Aorta (tissue), 5 donors: ENCODE measurements at places on chromosomes 5 and 9. TPM values are rescaled to one million over a fixed set of nuclear protein-coding genes. Genes with fewer than 3 reads are reported as not detected.

- H3K36me3 ChIP-seq, result no peaks in the 10 kb centered on the region
- DNase-seq, result no peak
- no peaks in the 10 kb centered on the region for H3K4me1 ChIP-seq
- H3K4me3 ChIP-seq, result no peak overlapping the region
Observed at GRCh38 chr5:147788023-147788422, 5.5 kb upstream of the JAKMIP2 start.

DNA sequence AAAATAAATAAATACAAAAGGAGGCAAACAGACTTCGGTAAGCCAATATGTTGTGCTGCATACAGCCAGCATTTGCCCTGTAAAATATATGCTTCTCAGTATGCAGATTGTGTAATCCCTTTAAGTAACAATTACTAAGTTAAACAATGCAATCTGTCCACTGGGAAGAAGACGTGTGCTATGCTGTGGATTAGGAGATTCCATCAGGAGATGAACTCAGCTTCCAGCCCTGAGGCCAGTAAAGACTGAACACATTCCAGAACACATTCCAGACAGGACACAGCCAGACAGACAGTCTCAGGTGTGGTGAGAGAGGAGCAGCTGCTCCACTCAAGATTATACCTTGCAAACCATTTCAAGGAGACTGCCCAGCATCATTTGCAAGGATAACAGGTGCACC is 97.8 kb downstream of the MPDZ start:
- no peak for DNase-seq
- H3K27me3 ChIP-seq, result no peaks in the 10 kb centered on the region
- H3K27ac ChIP-seq, result no peak overlapping the region
- H3K4me1 ChIP-seq, result no peaks in the 10 kb centered on the region
- H3K4me3 ChIP-seq, result no peak overlapping the region
- no peaks in the 10 kb centered on the region for H3K36me3 ChIP-seq

DNA sequence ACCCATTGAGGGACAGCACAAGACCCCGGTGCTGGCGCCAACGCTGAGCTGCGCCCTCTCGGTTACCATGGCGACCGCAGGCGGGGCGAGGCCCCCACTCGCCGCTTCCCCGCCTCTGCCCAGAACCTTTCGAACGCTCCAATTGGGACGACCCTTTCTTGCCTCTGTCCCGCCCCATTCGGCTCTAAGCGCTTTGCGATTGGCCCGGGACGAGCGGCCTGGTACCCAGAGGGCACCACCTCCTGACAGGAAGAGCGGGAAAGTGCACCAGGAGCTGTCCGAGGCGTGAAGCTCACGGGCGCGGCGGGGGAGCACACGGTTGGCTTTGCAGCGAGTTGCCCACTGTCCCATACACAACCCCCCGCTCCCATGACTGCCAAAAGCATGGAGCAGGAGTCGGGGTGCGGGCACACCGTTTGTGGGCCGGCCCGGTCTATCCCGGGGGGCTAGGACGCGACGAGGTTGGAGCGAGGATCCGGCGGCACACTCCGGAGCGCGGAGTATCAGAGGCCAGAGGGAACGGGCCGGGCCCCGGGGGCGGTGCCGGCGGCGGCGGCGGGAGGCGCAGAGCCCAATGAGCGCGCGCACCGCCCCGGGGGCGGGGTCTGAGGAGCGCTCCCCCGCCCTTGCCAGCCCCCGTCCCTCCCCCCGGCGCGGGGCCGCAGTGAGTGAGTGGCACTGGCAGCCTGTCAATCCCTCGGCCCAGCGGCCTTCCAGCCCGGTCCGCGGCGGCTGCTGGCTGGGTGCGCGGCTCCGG is 978 bp upstream of the PBX3 start:
- H3K36me3 ChIP-seq, result no peaks in the 10 kb centered on the region
- peak overlapping the region; percentile 76 for H3K27ac ChIP-seq
- H3K4me1 ChIP-seq, result no peaks in the 10 kb centered on the region
- peak; percentile 98 for DNase-seq
- H3K4me3 ChIP-seq, result peak overlapping the region; percentile 99
- no peaks in the 10 kb centered on the region for H3K27me3 ChIP-seq

DNA sequence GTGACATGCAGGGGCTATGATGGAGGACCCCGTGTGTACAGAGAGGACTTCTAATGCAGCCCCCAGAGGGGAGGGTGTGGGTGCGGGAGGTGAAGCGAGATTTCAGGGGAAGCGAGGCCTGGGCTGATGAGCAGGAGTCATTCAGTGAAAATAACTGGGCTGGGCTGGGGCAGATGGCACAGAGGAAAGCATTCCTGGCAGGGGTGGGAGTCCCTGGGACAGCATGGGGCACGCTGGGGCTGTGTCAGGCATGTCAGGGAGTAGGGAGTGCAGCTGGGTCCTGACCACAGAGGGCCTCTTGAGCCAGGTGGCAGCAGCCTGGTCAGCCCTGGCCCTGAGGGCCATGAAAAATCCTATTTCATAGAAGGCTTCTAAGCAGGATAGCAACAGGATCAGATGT is 36.6 kb downstream of the COL15A1 start:
- H3K36me3 ChIP-seq, result no peaks in the 10 kb centered on the region
- no peak for DNase-seq
- H3K27me3 ChIP-seq, result no peaks in the 10 kb centered on the region
- H3K4me1 ChIP-seq, result no peaks in the 10 kb centered on the region
- H3K4me3 ChIP-seq, result no peak overlapping the region
- no peak overlapping the region for H3K27ac ChIP-seq

GRCh38 chr9:78118742-78119473 is 87.3 kb upstream of the GNAQ start:
- no peak overlapping the region for H3K27ac ChIP-seq
- DNase-seq, result no peak
- H3K4me1 ChIP-seq, result no peaks in the 10 kb centered on the region
- no peaks in the 10 kb centered on the region for H3K27me3 ChIP-seq
- H3K4me3 ChIP-seq, result no peak overlapping the region
- no peaks in the 10 kb centered on the region for H3K36me3 ChIP-seq

NAIP gene
- total RNA-seq, result 33.7 TPM

- DNase-seq, result peak; percentile 26
- no peaks in the 10 kb centered on the region for H3K36me3 ChIP-seq
- H3K27me3 ChIP-seq, result no peaks in the 10 kb centered on the region
- H3K4me3 ChIP-seq, result no peak overlapping the region
Observed at GRCh38 chr5:1341863-1342262, 3.0 kb downstream of the CLPTM1L start.

ABO gene
- total RNA-seq, result 3.3 TPM

OMD gene
- 36.4 TPM for total RNA-seq

GRCh38 chr9:94931036-94931633 is 204.6 kb downstream of the AOPEP start:
- H3K4me1 ChIP-seq, result no peaks in the 10 kb centered on the region
- H3K27me3 ChIP-seq, result no peaks in the 10 kb centered on the region
- H3K4me3 ChIP-seq, result no peak overlapping the region
- no peak for DNase-seq
- no peaks in the 10 kb centered on the region for H3K36me3 ChIP-seq
- H3K27ac ChIP-seq, result peak overlapping the region; percentile 6

DNA sequence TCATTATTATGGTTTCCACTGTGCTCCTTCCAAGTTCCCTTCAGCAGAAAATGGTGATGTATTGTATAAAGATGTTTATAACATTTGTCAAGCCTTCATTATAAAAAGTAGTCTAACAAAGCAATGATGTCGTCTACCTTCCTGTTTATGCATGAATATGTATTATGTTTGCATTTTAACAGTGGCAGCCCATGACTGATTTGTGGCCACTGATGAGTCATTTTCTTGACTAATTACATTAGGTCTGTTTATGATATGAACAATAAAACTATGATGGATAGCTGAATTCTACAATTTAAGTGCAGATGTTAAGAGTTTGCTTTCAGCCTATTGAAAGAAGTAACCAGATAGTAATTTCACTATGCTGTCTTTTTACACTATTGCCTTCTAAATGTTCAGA is 75.4 kb upstream of the ADAMTS19 start:
- H3K27ac ChIP-seq, result no peak overlapping the region
- no peak overlapping the region for H3K4me3 ChIP-seq
- H3K4me1 ChIP-seq, result no peaks in the 10 kb centered on the region
- H3K27me3 ChIP-seq, result no peaks in the 10 kb centered on the region
- no peaks in the 10 kb centered on the region for H3K36me3 ChIP-seq

GRCh38 chr9:35619800-35620158 is 1.6 kb upstream of the CD72 start:
- H3K36me3 ChIP-seq, result no peaks in the 10 kb centered on the region
- no peak overlapping the region for H3K27ac ChIP-seq
- H3K27me3 ChIP-seq, result no peaks in the 10 kb centered on the region
- DNase-seq, result no peak
- H3K4me3 ChIP-seq, result no peak overlapping the region

DNA sequence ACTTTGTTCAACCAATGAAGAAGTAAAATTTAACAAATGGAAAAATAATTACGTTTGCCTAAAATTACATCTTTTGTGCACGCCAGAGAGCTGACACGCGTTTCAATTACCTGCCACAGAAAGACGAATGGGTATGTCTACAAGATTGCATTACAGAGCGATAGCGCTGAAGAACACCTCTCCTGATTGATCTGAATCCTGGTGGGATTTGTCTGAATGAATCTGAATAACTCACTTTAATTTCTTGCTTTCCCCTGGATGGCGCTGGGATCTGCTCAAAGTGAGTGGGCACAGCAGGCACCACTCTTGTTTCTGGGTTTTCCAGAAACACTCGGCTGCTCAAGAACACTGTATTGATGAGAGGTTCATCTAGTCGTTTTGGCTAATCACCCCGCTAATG is 148.8 kb upstream of the TBC1D2 start:
- H3K27ac ChIP-seq, result no peak overlapping the region
- no peaks in the 10 kb centered on the region for H3K36me3 ChIP-seq
- no peaks in the 10 kb centered on the region for H3K27me3 ChIP-seq
- H3K4me3 ChIP-seq, result no peak overlapping the region
- H3K4me1 ChIP-seq, result no peaks in the 10 kb centered on the region

GPR150 gene
- total RNA-seq, result not detected

DNA sequence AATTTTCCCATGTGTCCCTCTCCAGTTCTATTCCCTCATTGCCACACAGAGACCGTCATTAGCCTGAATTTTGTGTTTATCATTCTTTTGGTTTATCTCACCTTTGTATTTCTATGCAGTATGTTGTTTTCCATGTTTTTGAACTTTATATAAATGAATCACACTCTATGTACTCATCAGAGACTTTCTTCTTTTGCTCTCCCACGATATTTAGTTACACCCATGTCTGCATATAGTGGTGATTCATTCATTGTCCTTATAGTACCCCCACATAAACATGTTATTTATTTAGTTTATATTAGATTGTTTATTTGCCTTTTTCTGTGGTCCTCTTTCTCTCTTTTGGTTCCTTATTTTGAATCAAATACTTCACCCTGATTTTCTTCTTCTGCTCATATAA is 199.7 kb downstream of the FSTL4 start:
- no peaks in the 10 kb centered on the region for H3K27me3 ChIP-seq
- H3K27ac ChIP-seq, result no peak overlapping the region
- H3K4me3 ChIP-seq, result no peak overlapping the region
- H3K36me3 ChIP-seq, result no peaks in the 10 kb centered on the region
- H3K4me1 ChIP-seq, result no peaks in the 10 kb centered on the region
- DNase-seq, result no peak

ADAMTS2 gene
- 49.8 TPM for total RNA-seq

GRCh38 chr9:21936161-21936560 is 58.0 kb downstream of the CDKN2A start:
- no peak overlapping the region for H3K27ac ChIP-seq
- H3K4me3 ChIP-seq, result no peak overlapping the region
- DNase-seq, result no peak
- H3K4me1 ChIP-seq, result no peaks in the 10 kb centered on the region
- H3K27me3 ChIP-seq, result no peaks in the 10 kb centered on the region
- peaks cover 3% of the 10 kb centered on the region for H3K36me3 ChIP-seq

DDX4 gene
- not detected for total RNA-seq

DNA sequence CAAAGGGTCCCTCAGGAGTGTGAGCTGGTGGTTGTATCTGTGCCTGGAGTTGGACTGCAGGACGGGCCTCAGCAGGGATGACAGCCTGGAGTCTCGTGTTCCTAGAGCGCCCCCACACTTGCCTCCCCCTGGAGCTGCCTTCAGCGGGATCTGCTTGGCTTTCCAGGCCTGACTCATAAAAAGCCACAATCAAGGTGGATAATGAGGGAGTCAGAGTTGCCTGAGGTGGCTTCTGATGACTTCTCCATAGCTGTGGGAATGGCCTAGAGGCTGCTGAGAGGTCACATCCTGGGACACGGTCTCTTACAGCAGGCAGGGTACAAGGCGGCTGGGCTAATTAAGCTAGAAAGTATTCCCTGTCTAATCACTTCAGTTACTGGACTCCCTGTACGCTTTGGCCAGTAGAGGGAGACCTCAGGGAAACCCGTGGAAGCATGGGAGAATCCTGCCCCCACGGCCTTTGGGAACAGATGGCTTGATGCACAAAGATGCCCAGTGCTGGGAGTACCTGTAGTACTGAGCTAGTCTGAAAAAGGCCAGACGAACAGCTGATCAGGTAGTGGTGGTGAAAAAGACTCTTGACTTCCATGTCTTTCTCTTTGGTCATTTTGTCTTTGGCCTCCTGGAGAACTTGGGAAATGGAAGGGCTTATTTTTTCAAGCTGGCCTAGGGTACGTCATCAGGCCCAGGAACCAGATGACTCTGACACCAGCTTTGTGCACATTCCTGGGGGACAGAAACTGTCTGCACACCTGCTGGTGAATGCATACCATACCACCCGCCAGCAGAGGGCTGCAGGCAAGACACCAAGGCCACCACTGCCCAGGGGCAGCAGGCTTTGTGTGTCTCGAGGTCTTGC is 16.1 kb upstream of the FRRS1L start:
- H3K27me3 ChIP-seq, result no peaks in the 10 kb centered on the region
- H3K4me1 ChIP-seq, result no peaks in the 10 kb centered on the region
- H3K4me3 ChIP-seq, result no peak overlapping the region
- H3K36me3 ChIP-seq, result no peaks in the 10 kb centered on the region

PPIP5K2 gene
- total RNA-seq, result 79.4 TPM

STK32A gene
- total RNA-seq, result 14.5 TPM

- no peak overlapping the region for H3K27ac ChIP-seq
- H3K36me3 ChIP-seq, result no peaks in the 10 kb centered on the region
Observed at GRCh38 chr5:12119657-12120056, 215.4 kb upstream of the CTNND2 start.

GRCh38 chr9:126695186-126695585 is 81.5 kb downstream of the LMX1B start:
- no peak overlapping the region for H3K4me3 ChIP-seq
- no peaks in the 10 kb centered on the region for H3K27me3 ChIP-seq
- H3K4me1 ChIP-seq, result no peaks in the 10 kb centered on the region
- peak; percentile 55 for DNase-seq

- no peaks in the 10 kb centered on the region for H3K27me3 ChIP-seq
- no peak overlapping the region for H3K27ac ChIP-seq
- H3K4me1 ChIP-seq, result no peaks in the 10 kb centered on the region
- DNase-seq, result no peak
- no peak overlapping the region for H3K4me3 ChIP-seq
Observed at GRCh38 chr5:150035139-150035895, 34.8 kb downstream of the HMGXB3 start.

DNA sequence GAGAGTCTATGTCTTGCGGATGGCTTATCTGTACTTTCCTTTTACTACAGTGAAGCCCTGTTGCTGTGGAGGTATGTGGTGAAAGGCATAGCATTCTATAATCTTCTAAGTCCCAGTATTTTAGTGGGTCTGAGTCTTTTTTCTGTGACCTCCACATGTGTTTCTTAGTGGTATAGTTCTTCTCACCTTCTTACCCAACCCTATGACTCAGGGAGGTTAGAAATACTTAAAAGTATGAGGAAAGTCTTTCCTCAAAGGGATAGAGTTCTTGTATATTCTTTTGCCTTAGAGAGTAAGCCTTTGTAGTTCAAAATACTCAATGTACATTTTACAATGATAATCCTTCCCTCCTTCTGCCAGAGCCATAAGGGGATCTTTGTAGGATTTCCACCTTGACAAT is 621.9 kb upstream of the CTNND2 start:
- DNase-seq, result no peak
- no peaks in the 10 kb centered on the region for H3K36me3 ChIP-seq
- no peak overlapping the region for H3K4me3 ChIP-seq
- no peak overlapping the region for H3K27ac ChIP-seq
